ENCODE measurements at places on chromosomes 1 and 21.

GRCh38 chr1:240090957-240091600, 604 bp upstream of the FMN2 start:
- no peak for DNase-seq

DNA sequence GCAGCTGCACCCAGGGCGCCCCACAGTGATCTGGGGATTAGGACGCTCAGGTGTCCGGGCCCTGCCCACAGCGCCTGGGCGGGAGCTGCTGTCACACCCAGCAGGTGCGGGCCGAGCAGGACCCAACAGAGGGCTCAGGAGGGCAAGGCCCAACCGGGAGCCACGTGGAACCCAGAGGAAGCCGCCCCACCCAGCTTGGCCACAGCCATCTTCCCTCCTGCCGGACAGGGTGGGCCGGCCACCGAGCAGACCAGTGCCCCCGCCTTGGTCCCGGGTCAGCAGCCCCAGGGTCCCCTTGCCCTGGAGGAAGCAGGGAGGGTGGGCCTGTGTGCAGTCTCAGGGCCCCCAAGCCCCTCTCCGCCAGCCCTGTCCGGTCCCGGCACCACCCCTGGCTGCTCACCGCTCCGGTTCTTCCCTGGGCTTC, 6.3 kb upstream of the TTLL10 start:
- DNase-seq: no peak

- DNase-seq: no peak
Observed at GRCh38 chr1:229590119-229590518, 31.6 kb upstream of the ABCB10 start.

GRCh38 chr1:203488539-203488938, 5.4 kb upstream of the OPTC start:
- no peak for DNase-seq

DNA sequence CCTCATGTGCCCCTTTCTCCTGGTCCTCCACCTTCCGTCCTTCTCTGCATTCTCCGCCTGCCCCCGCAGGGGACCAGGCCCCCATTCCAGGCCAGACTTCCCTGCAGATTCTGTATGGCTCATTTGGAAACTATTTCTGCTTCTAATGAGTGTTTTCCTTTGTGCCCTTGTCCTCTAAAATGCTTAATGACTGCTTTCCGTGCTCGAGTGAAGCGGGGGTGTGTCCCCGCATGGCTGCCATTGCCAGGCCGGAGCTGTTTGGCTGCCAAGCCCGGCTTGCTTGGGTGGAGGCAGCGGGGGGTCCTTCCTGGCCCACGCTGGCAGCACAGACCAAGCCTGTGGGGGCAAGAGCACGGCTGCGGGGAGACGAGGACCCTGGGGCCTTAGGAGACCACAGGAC, 299.3 kb upstream of the VAMP3 start:
- no peak for DNase-seq

DNA sequence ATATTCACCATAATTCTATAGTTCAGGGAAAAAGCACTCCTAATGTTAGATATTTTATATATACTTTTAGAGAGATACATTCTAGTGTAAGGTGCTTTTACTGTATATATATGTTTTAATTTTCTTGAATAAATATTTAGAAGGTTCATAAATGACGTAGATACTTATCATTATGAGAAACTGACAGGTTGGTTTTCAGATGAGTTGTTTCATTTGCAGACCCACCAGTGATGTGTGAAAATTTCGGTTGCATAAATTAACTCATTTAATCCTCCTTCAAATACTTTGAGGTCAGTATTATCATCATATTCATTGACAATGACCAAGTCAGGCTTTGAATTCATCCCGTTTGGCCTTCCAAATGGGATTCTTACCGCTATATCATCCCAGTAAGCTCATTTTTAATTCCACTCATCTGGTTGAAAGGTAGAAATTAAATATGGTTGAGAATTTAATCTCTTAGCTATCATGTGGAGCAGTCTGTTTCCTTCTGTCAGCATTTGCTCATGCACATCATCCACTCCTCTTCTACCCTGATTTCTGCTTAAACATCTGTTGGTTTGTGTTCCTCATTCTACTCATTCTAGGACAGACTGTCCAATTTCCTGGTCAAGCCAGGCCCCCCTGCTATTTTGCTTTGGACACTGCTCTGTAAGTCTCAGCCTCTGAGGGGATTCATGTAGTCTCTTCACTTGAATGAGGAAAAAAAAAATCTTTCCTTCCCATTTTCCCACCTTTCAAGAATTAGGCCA, 1156.6 kb downstream of the PLA2G4A start:
- DNase-seq: no peak

- DNase-seq: no peak
Observed at GRCh38 chr1:199784138-199784895, 243.2 kb upstream of the NR5A2 start.

Measured in stimulated activated CD8-positive, alpha-beta memory T cell treated with anti-CD3 and anti-CD28 coated beads, Interleukin-2, amount 100 ng/mL, for 1 hour (primary cell).